ENCODE measurements at places on chromosomes 6 and 20. TPM values are rescaled to one million over a fixed set of nuclear protein-coding genes. Genes with fewer than 3 reads are reported as not detected.
A peak's percentile ranks its signal among the peaks of the same experiment; 100 is the strongest.

The PRRT1 gene
- total RNA-seq: 1.2 TPM

The PPP1R3G gene
- 8.9 TPM for total RNA-seq

The RNF182 gene
- 3.6 TPM for total RNA-seq

The MAS1 gene
- 1.7 TPM for total RNA-seq

The SLC17A9 gene
- total RNA-seq: 11.1 TPM

The PDE10A gene
- 15.4 TPM for total RNA-seq

The PNPLA1 gene
- 1.4 TPM for total RNA-seq

The LSM14B gene
- total RNA-seq: 42.6 TPM

DNA sequence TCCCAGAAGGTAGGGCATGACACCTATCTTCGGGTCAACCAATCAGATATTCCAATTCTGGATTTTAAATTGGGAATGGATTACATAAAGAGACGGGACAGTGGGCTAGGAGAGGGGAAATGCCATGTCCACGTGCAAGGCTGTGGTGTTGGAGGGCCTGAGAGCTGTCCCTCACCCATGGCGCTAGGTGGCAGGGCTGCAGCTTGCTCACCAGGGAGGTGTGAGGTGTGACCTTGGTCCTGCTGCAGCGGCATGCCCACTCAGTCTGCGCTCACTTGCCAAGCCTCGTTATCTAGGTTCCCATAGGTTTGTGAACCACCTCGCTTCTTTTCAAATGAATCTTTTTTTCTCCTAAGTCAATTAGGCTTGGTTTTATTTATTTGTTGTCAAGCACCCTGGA is 19.4 kb upstream of the CST3 start:
- DNase-seq: no peak

DNA sequence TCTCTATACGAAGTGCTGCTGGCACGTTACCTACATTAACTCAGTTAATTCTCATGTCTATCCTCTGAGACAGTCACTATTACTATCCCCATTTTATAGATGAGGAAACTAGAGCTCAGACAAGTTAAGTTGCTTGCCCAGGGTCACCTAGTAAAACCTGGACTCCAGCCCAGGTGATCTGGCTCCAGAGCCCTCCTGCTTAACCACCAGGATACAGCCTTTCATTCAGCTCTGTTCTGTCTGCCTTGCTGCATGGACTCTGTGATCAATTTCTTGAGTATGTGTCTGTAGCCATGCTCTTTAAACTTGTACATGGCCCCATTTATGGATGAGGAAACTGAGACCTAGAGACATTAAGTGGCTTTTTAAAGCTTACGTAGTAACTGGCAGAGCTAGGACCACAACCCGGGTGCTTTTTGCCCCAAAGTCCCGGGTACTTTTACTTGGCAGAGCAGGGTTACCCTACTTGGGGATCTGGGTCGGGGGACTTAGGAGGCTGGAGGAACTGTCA is 4.7 kb downstream of the CDKN1A start:
- DNase-seq: no peak

DNA sequence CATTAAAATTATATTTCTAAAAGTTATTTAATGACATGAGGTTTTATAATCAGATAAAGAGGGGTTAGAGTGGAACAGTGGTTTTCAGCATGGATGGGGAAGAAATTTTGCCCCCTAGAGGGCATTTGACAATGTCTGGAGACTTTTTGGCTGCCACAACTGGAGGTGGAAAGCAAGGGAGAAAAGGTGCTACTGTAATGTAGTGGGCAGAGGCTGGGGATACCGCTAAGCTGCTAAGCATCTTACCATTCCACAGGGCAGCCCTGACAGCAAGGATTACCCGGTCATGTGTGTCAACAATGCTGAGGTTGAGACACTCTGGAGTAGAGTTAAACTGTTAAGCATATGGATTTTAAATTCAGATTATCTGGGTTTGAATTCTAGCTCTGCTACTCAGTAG is 52.9 kb upstream of the FABP7 start:
- peak; percentile 51 for DNase-seq

DNA sequence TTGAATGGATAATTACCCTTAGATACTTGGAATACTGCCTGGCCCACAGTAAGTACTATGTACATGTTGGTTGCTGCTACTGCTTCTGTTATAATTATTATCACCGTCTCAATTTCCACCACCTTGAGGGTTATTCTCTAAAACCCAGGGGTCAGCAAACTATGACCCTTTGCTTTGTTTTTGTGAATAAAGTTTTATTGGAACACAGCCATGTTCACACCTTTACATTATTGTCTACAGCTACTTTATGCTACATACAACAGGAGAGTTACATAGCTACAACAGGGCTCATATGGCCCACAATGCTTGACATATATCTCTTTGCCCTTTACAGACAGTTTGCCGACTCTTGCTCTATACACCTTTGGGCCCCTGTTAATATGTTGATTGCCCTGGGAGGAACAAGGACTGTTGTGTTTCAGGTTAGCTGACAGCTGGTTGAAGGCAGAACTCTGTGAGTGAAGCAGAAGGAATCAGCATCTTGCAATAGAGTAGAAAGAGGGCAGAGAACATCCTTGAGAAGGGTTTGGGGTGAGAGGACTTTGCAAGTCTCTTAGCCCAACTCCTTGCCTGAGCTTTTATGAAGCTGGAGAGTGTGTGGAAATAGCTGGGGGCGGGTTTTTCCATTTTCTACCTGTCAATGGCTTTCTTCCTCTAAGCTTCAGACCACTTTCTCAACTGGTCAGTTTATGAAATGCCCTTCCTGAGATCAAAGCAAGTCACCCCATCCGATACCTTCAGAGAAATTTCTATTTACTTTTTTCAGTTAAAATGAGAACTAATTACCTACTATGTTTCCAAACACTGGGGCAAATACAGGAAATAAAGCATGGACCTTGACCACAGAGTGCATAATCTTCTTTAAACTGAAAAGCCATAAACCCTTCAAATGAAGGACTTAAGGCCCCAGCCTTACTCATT is 3.5 kb upstream of the MEP1A start:
- DNase-seq: no peak

GRCh38 chr6:39330476-39330875 is 8.0 kb upstream of the KCNK16 start:
- no peak for DNase-seq

DNA sequence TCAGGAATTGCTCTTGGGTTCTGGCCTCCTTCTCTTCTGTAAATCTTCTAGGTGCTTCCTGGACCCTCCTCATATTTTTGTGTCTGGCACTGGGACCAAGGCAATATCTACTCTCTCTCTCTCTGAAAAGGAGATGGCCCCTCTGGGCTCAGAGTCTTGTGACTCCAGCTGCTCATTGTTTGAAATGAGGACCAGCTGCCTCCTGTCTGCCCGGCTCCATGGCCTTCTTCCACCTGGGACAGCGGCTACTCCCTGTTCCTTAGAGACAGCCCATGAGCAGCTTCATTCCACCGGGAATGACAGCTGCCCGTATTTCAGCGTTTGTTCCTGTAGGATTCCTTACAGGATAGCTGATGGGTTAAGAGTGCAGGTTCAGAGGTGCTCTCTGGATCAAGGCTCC is 2.9 kb downstream of the TGM3 start:
- DNase-seq: no peak

GRCh38 chr20:61356196-61356595 is 104.1 kb downstream of the CDH4 start:
- no peak for DNase-seq

GRCh38 chr6:39378175-39378959 is 55.9 kb upstream of the KCNK16 start:
- DNase-seq: no peak

GRCh38 chr6:107230024-107230423 is 114.7 kb upstream of the BEND3 start:
- no peak for DNase-seq

DNA sequence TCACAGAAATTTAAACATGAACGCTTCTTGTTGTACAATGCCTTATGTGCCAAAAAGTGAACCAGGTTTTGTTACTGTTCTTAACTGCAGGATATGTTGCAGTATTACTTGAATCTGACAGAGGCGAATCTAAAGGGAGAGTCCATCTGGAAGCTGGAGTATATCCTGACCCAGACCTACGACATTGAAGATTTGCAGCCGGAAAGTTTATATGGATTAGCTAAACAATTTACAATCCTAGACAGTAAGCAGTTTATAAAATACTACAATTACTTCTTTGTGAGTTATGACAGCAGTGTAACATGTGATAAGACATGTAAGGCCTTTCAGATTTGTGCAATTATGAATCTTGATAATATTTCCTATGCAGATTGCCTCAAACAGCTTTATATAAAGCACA is 19.9 kb downstream of the SMPDL3A start:
- DNase-seq: peak; percentile 56

DNA sequence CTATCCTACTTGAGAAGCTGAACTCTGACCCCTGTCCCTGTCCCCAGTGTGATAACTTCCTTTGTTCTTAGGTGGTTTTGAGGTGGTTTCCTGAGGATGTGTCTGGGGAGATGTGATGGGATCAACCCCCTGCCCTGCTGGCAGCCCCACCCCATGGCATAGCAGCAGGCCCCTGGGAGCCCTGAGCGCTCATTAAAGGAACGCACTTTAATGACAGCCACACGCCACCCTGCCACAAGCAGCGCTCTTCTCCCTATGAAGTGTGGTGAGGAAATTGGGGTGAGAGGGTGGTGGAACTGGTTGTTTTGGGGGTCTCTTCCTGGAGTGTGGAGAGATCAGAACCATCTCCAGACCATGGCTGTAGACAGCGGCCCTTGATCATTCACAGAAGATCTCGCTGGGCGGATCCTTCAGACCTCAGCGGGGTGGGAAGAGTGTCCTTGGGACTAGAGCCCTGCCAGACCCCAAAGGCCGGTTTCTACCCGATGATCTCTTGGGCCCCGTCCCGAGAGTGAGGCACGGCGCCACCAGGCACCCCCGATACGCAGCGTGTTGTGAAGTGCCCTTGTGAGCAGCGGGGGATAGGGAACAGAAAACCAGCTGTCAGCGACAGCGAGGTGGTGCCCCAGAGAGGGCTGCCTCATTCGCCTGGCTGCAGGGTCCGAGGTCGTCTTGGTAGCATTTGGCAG is 45.4 kb downstream of the SYNJ2 start:
- DNase-seq: no peak

GRCh38 chr20:37179683-37180524 is 556 bp upstream of the MROH8 start:
- DNase-seq: no peak

DNA sequence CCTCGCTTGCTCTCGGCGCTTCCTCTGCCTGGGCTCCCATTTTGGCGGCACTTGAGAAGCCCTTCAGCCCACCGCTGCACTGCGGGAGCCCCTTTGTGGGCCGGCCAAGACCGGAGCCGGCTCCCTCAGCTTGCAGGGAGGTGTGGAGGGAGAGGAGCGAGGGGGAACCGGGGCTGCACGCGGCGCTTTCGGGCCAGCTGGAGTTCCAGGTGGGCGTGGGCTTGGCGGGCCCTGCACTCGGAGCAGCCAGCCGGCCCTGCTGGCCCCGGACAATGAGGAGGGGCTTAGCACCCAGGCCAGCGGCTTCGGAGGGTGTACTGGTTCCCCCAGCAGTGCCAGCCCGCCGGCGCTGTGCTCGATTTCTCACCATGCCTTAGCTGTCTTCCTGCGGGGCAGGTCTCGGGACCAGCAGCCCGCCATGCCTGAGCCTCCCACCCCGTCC is 10.2 kb upstream of the SRPK1 start:
- no peak for DNase-seq

DNA sequence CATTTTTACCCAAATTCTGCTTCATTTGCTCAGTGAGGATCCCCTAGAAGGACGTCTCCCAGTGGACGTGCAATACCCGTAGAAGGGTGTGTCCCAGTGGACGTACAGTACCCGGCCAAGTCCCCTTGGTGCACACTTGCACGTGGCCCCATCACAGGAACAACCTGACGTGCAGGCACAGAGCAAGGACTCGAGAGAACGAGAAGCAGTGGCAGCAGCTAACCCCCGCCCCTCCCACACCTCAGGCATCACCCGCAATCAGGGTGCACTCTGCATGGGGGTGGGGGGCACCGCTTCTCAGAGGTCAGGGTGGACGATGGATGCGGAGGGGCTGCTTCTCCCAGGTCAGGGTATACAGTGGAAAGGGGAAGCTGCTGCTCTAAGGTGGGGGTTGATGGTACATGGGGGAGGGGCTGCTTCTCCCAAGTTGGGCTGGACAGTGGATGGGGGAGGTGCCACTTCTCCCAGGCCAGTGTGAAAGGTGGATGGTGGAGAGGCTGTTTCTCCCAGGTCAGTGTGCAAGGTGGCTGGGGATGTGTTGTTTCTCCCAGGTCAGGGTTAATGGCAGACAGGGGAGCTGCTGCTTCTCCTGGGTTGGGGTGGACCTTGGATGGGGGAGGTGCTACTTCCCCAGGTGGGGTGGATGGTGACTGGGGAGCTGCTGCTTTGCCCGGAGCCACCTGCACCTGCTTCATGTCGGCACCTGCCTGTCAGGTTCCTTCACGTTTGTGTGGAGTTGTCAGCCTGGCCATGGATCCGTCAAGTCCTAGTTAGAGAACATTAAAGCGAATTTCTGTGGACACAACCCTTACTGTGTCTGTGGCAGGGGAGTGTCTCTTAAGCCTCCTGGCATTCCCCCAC is 1.0 kb upstream of the THBS2 start:
- no peak for DNase-seq

DNA sequence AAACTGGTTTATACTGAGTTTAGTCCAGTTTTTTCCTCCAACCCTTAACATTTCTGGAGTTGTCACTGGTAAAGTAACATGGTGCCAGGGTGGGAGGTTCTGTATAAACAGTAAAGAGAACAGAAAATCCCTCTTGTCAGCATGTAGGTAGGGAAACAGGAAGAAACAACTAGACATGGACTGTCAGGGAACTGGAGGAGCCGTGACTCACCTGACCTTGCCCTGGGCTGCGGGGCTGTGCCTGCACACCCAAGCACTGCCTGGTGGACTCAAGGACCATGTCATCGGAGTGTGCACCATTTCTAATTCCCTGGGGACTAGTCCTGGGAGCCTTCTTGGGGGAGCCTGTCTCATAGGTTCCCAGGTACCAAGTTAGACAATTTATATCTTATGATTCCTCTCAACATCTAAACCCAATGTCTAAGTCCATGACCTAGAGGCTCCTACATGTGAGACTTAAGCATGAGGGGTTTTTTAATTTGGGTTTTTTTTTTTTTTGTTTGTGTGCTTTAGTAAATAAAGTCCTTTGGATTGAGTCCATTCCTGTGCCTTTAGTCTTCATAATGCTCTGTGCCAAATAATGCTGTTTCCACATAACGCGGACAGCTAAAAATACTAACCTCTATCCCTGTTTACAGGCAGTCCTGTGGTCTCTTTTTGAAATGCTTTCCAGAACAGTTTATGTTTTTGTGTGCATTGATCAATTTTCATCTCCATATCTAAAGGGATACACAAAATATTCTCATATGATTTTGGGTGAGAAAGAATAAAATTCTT is 136.9 kb upstream of the SUPT3H start:
- no peak for DNase-seq

DNA sequence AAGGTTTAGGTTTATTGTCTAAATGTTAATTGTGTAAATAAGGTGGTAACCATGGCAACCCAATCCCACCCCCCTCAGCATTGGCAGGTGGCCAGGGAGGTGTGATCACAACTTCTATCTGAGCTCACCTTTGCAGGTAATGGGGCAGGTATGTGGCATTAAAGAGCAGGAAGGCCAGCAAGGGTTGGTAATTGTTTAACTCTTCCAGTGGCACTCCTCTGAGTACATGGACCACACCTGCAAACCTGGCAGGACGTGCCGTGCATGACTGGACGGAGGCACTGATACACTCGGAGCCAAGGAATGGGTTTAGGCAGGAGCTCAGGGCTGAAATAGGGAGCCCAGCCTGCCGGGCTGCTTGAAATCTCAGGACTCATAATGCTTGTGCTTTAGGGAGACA is 107.0 kb upstream of the BMP2 start:
- DNase-seq: no peak

GRCh38 chr6:157117431-157118095 is 205.8 kb downstream of the TMEM242 start:
- no peak for DNase-seq

GRCh38 chr6:134256862-134257261 is 61.0 kb downstream of the SGK1 start:
- DNase-seq: no peak

Measured in umbilical cord (tissue), 2 donors.